ENCODE measurements at places on chromosomes 4 and X. TPM values are rescaled to one million over a fixed set of nuclear protein-coding genes. Genes with fewer than 3 reads are reported as not detected.

Gene SOX3
- total RNA-seq, result not detected

Gene ETNPPL
- not detected for total RNA-seq

Gene MFSD8
- total RNA-seq, result 18.6 TPM

Gene GCNA
- total RNA-seq, result 1.2 TPM

DNA sequence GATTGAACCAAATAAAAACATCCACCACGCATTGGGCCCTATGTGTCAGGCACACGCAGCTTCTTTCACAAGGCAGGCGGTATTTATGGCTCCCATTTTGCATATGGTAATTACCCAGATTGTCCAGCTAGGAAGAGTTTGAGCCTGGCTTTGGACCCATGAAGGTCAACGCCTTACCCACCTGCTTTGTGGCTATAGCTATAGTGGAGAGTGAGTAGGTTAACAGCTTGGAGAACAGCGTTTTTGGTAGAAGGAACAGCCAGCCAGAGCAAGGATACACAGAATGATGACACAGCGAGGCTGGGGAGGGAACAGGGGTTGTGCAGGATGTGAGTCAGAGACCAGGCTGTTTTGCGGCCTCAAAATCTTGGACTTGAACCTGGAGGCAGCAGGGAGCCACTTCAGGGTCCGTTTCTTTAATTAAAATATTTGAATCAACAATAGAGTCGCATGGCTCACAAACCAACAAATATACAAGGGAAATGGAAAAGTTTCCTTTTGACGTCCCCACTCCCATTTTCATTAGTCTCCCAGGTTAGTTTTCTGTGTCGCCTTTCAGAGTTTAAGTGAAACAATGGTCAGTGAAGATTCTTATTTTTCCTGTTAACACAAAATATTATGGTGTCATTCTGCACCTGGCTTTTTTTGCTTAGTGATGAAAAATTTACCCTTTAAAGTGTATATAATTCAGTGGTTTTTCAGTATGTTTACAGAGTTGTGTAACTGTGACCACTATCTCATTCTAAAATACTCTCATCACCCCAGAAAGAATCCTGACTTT, 118.2 kb upstream of the STX18 start:
- peak; percentile 94 for DNase-seq

- no peak for DNase-seq
These were observed 263.8 kb upstream of the RPS6KA3 start for GRCh38 chrX:20530406-20530921.

GRCh38 chr4:7021930-7022664, 21.1 kb upstream of the TADA2B start:
- peak; percentile 90 for DNase-seq

- DNase-seq, result no peak
These were observed 484 bp downstream of the CXCL2 start for GRCh38 chr4:74098427-74098994.

DNA sequence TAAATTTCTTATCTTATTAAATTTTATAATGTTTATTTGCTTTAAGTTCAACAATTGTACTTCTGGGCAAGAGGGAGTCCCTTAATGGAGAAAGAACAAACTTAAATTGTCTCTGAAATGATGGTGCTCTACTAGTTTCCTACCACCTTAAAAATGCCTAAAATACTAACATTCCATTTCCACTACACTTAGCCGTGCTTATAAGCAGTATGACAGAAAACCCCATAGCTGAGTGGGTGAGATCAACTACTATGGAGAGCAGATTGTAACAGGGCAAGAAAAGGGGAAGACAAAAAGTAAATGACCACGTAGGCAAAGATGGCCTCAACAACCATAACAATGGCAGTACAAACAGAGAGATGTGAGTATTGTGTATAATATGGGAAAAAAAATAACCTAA, 35.0 kb downstream of the RFC1 start:
- no peak for DNase-seq
